ENCODE measurements at places on chromosomes 1 and 21. TPM values are rescaled to one million over a fixed set of nuclear protein-coding genes. Genes with fewer than 3 reads are reported as not detected.

Gene NCMAP
- polyA plus RNA-seq, result not detected

Gene GJC2
- polyA plus RNA-seq, result 0.36 TPM

Gene RSPO1
- not detected for polyA plus RNA-seq

Gene HSD11B1
- not detected for polyA plus RNA-seq

Gene CHODL
- polyA plus RNA-seq, result not detected

Gene CFAP45
- 1.0 TPM for polyA plus RNA-seq

Gene ZNF697
- polyA plus RNA-seq, result 6.7 TPM

Gene ANXA9
- polyA plus RNA-seq, result 1.2 TPM

Measured in K562 (cell line).